ENCODE measurements at places on chromosomes 3 and 15.

DNA sequence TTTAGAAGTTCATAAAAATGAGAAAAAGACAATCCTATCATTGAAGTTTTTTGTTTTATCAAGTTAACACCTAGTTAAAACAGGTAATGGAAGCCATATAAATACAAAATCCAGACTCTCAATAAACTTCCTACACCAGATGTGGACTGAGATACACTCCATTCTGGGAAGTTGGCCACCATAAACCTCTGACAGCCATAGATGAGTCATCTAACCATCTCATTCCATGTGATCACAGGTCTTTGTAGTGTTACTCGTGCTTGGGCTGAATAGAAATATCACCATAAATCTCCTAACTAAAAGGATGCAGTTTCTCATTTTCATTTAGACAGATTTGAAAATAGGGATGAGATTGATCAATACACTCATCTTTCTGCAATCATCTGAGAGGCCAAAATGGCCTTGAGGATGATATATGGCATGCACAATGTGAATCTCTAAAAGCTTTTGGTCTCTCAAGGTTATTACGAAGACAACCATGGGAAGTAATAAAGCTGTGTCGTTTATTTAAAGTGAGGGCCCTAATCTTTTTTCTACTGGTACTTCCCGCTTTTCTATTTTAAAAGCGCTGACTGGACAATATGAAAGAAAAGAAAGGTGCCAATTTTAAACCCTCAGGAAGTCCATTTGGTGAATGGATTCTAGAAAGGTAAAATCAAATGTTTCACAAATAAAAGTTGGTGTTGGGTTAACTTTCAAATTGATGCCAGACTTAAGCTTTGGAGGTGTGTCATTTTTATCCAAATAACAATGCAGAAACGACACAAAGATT lies 155.5 kb downstream of the POLR2M start:
- DNase-seq = no peak

DNA sequence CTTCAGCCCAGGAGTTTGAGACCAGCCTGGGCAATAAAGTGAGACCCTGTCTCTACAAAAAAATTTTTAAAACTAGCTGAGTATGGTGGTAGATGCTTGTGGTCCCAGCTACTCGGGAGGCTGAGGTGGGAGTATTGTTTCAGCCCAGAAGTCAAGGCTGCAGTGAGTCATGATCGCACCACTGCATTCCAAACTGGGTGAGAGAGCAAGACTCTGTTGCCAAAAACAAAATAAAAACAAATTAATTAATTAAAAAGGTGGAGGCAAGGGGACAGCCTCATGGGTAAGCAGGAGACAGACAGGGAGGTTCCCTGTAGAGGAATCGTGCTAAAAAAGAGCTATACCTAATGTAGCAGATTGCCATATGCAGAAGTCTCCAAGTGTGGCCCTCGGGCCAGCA lies 12.6 kb downstream of the HAPLN3 start:
- DNase-seq = no peak

GRCh38 chr3:177345049-177345972 lies 148.0 kb upstream of the TBL1XR1 start:
- peak; percentile 35 for DNase-seq

DNA sequence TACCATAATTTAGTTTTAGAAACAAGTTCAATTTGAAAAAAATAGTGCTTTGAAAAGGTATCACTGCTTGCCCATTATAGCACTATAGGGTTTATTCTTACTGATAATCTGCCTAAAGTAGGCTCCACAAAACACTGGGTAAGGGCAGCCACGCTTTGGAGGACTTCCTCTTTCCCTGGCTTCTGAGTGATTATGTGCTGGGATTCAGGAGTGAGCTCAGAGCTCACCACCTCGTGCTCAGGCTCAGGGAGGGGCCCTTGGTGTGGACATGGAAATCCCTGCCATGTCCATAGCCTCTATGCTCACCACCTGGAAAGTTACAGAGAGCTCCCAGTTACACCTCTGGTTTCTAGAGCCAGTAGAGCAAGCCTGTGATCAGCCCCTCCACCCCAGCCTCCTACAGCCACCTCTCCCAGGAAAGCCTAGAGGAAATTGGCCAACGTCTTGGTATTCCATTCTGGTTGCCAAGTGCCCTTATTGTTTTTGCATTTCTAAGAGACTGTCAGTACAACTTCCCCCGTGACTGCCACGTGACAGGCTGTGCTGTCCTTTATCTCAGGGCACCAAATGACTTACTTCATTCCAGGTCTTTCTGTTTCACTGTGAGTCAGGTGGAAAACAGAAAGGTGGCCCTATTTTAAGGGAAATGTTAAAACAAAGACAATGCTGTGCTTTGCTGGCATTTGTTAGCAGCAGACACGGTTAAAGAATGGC lies 316.0 kb downstream of the RORA start:
- no peak for DNase-seq

DNA sequence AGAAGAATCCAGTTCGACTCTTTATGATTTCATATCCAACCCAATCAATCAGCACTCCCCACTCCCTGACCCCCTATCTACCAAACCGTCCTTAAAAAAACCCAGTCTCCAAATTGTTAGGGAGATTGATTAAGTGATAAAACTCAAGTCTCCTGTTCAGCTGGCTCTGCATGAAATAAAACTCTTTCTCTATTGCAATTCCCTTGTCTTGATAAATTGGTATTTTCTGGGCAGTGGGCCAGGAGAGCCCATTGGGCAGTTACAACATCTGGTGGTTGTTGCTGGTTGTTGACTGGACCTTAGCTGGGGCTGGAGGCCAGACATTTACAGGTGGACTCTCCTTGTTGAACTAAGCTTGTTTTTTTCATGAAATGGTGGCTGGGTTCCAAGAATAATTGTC lies 642.3 kb downstream of the ROBO2 start:
- no peak for DNase-seq

GRCh38 chr15:76209523-76209922 lies 101.7 kb downstream of the ETFA start:
- no peak for DNase-seq

GRCh38 chr3:184551103-184551502 lies 10.5 kb upstream of the EPHB3 start:
- no peak for DNase-seq

Data from activated CD8-positive, alpha-beta memory T cell treated with anti-CD3 and anti-CD28 coated beads for 4 hours (primary cell).